ENCODE measurements at places on chromosomes 2 and 18.

DNA sequence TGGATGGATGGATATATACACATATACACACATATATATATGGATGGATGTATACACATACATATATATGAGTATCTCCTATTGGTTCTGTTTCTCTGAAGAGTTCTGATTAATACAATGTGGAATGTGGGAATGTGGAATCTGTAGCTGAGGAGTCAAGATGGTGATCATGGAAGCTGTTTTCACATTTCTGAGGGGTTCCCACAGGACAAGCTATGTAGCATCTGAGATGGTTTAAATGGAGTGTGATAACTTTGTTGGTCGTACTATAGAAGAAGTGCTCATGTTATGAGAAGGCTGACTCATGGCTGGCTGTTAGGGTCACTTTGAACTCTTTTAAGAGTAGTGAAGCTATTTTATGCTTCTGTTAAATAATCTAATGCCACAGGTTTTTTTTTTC is 279.7 kb downstream of the MEIS1 start:
- no peak for DNase-seq

- DNase-seq: no peak
These were observed 73.2 kb downstream of the ASB1 start for GRCh38 chr2:238499731-238500580.

DNA sequence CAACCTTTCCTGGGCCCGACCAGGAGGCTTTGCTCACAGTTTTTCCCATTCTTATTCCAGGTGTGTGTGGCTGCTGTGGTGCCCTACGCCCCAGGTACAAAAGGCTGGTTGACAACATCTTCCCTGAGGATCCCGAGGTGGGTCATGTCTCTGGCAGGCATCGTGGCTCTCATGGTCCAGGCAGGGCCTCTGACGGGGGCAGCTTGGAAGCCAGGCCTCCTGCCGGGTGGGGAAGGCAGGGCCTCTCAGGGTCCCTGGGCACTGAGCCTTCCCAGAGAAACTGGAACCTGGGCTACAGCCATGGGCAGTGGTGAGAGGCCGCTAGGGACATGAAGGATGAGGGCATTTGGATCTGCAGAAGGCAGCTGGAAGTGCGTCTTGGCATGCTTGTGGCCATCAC is 49.4 kb downstream of the EFR3B start:
- no peak for DNase-seq

GRCh38 chr18:78986018-78986481 is 6.4 kb downstream of the SALL3 start:
- no peak for DNase-seq

DNA sequence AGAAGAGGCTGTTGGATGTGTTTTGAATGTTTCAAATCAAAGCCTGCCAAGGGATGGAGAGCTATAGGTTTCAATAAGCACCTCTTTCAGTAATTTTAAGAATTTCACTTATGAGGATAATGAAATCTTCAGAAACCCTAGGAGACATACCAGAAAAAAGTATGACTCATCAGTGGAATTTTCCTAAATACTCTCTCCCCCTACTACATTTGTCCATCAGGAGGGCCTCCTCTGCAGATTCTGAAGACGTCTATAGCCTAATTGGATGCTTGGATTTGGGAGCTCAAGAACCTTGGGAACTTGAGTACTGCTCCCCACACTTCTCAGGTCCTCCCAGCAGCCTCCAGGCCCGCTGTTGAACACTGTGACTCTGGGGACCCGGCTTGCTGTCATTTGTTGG is 374.3 kb downstream of the SLC4A3 start:
- DNase-seq: no peak

GRCh38 chr18:5542515-5543035 is 1.2 kb downstream of the EPB41L3 start:
- no peak for DNase-seq

DNA sequence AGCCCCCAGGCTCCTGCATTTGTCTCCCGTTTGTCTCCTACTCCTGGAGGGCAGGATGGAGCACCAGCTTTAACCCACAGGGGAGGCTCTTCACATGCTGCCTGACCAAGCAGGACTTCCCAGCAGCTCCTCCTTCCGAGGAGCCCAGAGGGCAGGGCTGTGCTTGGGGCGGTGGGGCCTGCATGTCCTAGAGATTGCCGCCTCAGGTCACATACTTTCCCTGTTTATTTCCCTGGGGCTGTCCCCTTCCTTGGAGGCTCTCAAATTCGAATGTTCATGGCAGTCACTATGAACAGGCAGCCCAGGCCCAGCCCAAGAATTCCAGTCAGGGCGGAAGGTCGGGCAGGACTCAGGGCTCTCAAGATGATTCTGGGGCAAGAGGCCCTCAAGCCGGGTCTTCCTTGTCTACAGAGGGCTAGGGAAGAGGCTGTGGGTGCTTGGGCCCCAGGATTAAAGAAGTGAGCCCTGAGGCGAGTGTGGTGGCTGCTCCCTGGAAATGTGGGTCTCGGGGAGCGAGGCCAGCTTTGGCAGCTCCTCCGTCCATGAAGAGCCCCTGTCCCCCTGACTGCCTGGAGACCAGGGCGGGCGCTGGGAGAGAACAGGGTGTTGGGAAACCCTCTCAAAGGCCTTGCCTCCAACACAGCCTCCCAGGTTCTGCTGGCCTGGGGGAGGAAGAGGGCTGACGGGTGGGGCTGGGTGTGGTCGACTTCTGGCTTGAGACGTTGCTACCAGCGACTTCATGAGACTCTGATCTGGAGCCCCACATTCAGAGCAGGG is 48.9 kb upstream of the HPCAL1 start:
- DNase-seq: no peak

DNA sequence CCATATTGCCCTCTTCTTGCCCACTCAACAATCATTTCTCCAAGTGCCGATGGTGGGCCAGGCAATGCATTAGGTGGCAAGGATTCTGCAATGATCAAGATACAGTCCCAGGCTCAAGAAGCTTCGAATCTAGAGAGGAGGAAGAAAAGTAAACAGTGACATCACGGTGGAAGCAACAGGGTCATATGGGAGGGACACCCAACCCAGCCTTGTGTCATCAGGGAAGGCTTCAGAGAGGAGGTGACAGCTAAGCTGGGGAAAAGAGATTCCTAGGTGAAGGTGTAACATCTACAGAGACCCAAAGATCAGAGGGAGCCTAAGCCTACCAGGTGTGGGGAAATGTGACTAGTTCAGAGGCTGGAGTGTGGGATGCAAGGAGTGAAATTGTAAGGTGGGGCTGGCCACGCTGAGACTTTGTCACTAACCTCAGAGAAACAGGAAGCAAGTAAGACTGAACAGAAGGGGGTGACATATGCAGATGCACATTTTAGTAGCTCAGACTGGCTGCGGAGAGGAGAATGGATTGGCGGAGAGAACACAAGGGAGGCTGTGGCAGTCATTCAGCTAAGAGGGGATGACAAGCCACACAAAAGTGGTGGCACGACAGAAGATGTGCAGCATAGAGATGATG is 104.9 kb downstream of the ANKRD44 start:
- DNase-seq: peak; percentile 40

DNA sequence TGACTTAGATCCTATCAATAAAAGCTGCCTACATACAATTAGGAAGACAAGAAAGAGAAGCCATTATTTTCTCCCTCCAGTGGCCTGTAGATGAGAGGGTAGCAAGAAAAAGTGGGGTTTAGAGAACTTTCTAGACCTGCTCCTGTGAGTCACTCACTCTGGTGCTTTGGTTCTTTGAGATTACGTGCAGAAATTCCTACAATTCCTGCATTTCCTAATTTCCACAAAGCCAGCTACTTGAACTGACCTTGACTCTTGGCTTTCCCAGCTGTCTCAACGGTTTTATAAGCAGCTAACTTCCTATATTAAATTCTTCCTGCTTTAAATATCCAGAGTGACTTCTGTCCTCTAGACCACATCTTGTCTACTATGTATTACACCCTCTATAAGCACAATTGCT is 899.5 kb upstream of the KLHL29 start:
- DNase-seq: no peak

- no peak for DNase-seq
These were observed 956 bp downstream of the ESPNL start for GRCh38 chr2:238100821-238101771.

GRCh38 chr2:173062801-173063200 is 12.8 kb upstream of the MAP3K20 start:
- DNase-seq: no peak

- no peak for DNase-seq
These were observed 135.5 kb downstream of the UXS1 start for GRCh38 chr2:106058469-106059137.

- DNase-seq: no peak
These were observed 307.4 kb upstream of the VWC2L start for GRCh38 chr2:214103276-214104001.

DNA sequence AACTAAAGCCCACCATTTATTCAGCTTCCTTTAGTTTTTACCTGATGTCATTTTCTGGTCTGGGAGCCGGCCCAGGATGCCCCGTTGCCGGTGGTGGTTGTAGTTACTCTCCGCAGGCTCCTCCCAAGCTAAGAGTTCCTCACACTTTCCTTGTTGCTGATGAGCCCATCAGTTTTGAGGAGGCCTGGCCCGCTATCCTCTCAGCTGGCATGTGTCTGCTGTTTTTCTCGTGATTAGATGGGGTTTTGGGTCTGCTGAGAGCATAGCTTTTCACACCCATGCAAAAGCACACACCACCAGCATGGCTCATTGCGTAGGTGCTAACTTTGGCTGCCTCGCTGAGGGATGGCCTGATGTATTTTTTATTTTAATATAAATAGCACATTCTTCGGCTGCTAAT is 72.1 kb downstream of the PSMG2 start:
- no peak for DNase-seq

- DNase-seq: no peak
These were observed 148.9 kb downstream of the ZEB2 start for GRCh38 chr2:144370937-144371584.

DNA sequence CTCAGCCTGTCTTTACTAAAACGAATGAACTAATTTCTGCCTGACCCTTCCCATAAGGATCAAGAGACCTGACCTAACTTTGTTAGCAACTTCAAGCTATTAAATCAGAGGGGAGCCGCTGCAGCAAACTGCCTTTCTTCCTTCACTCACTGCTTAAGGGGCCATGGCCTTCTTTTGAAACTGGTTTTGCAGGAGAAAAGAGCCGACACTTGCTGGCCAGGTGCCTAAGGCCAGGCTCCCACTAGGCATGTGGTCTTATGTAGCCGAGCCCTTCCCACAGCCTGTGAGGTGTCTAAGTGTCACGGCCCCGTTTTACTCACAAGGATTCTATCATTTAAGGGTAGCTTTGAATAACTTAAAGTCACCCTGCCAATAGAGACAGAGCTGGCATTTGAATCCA is 130.8 kb downstream of the ZNF236 start:
- no peak for DNase-seq

GRCh38 chr18:34738175-34738894 is 28.2 kb downstream of the DTNA start:
- DNase-seq: no peak

DNA sequence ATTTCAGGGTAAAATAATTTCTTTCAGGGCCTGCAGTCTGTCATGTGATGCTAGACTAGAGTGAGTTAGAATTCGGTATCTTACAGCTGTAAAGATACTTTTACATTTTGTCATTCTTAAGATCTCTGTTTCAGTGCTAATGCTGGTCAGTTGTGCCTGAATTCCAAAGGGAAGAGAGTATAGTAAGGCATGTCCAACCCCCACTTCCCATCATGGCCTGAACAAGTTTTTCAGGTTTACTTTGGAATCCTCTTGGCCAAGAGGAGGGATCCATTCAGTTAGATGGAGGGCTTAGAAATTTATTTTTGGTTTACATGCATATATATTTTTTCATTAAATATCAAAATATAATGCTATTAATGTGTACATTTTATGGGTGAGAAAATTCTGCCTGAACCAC is 596.6 kb downstream of the XIRP2 start:
- DNase-seq: no peak

- DNase-seq: no peak
These were observed 914 bp upstream of the IWS1 start for GRCh38 chr2:127527001-127527804.

DNA sequence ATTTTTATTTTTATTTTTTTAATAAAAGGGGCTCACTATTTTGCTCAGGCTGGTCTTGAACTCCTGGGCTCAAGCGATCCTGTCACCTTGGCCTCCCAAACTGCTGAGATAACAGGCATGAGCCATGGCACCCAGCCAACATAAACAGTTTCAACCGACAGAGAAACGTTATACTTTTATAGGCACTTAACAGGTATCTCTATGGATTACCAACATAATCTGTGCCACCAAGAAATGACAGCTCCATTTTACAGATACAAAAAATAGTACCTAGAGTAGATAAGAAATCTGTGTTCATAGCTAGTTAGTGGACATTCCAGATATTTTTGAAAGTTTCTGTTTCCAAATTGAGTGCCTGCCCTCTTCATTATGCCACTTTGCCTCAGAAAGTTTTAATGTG is 1316.7 kb downstream of the LRP1B start:
- DNase-seq: no peak

DNA sequence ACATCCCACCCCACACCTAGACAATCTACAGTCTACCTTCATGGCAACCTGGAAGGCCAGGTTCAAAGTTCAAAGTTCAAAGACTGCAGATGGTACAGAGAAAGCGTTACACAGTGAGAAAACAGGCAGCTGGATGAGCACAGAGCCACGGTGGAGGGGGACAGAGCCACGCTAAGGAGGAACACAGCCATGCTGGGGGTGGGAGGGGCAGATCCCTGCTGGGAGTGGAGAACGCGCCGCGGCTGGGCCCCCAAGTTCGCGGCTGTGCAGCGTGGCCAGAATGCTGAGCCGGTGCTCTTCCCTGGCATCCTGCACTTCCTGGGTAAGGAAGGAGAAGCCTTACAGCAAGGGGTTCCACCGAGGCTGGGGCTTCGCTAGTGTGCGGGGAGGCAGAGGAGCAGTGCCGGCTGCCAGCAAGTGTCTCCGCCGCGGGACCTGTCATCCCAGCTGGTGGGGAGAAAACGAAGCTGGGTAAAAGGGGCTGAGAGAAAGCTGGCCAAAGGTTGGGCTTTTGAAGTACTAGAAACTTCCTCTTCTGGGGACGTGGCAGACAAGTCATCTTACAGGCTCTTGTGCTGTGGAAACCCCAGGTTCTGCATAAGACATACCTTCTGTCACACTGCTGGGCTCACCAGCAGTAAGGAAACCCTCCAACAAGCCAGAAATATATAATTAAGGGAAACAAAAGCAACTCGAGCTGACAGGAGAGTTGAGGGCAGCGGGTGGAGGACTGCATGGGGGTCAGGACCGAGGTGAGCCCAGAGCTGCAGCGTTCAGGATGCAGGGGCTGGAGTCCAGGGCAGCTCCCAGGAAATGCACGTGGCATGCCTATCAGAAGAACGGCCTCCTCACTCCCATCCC is 115.5 kb downstream of the HDAC4 start:
- DNase-seq: no peak

Measured in stimulated activated CD4-positive, alpha-beta T cell treated with anti-CD3 and anti-CD28 coated beads, Interleukin-1b, Interleukin-23, amount 100 ng/mL, for 4 hours (primary cell).